ENCODE measurements at places on chromosomes 5 and 9.

DNA sequence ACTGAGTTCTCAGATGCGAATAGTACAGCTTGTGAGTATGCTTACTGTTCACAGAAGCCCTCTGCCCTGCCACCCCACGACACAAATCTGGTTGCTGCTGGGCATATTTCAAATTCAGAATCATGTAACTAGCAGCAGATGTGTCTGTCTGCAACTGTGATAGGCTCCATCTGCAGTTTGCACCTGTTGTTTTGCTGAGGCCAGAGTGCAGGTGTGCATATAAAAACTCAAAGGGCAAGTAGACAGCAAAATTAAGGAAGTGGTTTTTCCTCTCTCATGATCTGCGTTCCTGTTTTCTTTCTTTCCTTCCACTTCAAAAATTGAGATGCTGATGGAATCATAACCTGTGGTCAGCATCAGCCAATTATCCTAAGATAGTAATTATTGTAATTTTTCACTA is 1000.5 kb downstream of the PTPRD start:
- no peak for DNase-seq

DNA sequence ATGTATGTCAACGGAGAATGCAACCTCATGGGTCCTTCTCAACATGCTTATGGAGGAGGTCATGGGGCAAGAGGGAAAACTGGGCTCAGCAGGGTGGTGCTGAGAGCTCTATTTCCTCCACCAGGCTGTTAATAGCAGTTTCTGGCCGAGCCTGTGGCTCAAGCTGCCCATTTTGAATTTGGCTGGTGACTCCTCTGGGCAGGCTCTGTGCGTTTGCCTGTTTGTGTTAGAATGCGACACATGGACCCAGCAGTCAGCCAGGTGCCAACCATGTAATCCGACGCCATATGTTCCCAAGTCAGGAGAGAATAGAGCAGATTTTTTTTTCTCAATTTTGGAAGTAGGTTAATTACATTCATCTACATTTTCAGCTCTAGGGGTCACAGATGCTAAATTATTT is 387.7 kb upstream of the CLINT1 start:
- no peak for DNase-seq

DNA sequence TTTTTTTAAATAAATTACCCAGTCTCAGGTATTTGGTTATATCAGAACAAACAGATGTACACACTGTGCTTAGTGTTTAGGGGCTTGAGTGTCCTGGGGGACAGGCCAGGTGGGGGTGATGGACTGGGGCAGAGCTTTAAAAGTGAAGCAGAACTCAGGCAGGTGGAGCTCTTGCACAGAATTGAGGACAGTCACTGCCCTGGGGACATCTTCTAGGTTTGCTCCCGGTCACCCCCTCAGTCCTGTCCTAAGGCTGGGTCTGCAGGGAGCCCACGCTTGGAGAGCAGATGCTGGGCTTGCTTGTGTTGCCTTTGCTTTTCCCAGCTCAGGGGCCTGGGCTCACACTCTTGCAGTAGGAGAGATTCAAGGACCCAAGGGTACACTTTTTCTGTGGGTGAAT is 10.8 kb downstream of the GADD45G start:
- DNase-seq: no peak

- DNase-seq: no peak
Measured at GRCh38 chr5:60229691-60230185, 336.2 kb upstream of the PDE4D start.

GRCh38 chr5:2191972-2192371 is 309.2 kb upstream of the IRX4 start:
- DNase-seq: no peak

- no peak for DNase-seq
Measured at GRCh38 chr5:21919414-21920022, 933.6 kb downstream of the CDH12 start.

GRCh38 chr5:99020698-99021048 is 91.9 kb upstream of the CHD1 start:
- DNase-seq: no peak

GRCh38 chr5:142735323-142736246 is 34.6 kb upstream of the ARHGAP26 start:
- DNase-seq: no peak

- DNase-seq: no peak
Measured at GRCh38 chr9:110255034-110255462, 1.3 kb downstream of the TXN start.

- no peak for DNase-seq
Measured at GRCh38 chr5:54309276-54309675, 1.1 kb downstream of the ARL15 start.

DNA sequence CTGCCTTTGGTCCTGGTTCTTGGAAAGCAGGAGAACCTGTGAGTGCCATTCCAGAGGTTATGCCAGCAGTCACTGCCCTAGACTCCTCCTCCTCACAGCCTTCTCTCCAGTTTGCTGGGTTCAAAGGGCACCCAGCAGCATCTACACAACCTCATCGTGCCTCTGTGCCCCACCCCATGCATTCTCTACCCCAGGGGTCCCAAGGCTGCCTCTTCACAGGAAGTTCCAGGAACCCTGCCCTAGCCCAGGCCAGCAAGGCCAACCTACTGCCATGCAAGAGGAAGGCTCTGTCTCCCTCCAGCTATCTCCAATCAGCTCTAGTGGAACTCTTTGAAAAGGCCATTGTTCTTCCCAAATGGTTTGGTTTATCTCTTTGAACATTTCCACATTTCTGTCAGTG is 21.2 kb downstream of the ENC1 start:
- no peak for DNase-seq

DNA sequence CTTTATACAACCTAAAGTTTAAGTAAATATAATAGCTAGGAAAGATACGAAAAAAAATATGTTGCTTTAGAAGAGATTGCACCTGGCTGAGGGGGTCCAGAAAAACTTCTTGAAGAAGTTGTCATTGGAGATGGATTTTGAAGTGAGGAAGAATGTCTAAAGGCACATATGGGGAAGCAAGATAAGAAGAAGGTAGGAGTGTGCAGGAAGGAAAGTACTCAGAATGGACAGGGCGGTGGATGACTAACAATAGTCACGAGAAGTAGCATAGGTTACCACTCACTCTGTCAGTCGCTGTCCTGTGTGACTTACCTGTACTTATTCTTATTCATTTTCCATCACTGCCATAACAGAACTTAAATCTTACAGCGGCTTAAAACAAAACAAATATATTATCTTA is 251.6 kb downstream of the GRIA1 start:
- DNase-seq: no peak

DNA sequence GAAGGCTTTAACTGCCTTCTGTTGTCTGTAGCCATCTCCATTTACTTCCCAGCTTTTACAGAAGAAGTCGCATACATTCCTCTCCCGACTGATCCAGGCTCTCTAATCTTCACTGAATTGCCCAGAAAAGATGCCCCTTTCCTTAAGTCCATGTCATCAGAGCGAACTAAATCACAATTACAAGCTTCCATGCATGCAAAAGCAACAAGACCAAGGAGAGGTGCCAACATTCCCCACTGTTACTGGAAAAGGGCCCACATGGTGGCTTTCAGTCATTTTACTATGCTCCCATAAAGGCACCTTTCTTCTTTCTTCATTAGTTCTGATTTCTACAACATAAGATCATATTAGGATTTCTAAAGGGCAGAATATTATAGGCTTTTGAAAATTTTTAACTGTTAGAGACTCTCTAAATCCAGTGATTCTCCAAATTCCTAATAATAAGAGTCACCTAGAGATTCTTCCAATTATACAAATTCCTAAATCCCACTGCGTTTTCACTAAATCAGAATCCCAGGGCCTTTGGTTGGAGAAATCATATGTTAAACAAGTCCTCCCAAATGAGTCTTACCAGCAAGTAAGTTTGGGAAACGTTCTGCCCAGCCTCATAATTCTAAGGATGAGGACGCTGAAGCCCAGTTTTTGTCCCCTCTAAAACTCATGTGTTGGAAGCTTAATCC is 17.0 kb upstream of the ZFR start:
- DNase-seq: no peak

GRCh38 chr9:130934702-130935647 is 4.1 kb downstream of the FIBCD1 start:
- DNase-seq: no peak

- no peak for DNase-seq
Measured at GRCh38 chr5:94175912-94176311, 434.5 kb upstream of the POU5F2 start.

DNA sequence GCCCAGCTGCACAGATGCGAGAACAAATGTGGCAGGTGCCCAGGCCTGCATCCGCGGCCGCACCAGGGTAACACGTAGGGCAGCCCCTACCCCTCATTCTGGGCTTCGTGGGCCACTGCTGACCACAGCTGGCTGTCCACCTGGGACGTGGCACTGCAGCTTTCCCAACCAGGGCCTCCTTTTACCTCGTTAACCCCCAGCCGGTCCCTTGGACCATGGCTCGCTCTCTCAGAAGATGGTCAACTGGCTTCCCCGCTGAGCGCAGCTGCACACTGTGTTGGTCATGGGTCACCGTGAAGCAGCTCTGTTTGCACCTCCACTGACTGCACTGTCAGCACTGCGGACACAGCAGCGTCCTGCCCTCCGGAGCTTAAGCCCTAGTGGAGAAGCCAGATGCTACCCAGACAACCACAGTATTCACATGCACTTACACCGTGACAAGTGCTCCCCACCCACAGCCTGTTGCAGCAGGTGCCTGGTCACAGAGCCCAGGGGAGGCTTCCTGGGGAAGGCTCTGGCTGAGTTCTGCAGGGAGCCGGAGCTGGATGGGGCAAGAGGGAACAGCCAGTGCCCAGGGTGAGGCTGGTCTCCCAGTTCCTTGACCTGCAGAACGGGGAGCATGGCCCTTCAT is 10.5 kb upstream of the PLEKHG4B start:
- no peak for DNase-seq

DNA sequence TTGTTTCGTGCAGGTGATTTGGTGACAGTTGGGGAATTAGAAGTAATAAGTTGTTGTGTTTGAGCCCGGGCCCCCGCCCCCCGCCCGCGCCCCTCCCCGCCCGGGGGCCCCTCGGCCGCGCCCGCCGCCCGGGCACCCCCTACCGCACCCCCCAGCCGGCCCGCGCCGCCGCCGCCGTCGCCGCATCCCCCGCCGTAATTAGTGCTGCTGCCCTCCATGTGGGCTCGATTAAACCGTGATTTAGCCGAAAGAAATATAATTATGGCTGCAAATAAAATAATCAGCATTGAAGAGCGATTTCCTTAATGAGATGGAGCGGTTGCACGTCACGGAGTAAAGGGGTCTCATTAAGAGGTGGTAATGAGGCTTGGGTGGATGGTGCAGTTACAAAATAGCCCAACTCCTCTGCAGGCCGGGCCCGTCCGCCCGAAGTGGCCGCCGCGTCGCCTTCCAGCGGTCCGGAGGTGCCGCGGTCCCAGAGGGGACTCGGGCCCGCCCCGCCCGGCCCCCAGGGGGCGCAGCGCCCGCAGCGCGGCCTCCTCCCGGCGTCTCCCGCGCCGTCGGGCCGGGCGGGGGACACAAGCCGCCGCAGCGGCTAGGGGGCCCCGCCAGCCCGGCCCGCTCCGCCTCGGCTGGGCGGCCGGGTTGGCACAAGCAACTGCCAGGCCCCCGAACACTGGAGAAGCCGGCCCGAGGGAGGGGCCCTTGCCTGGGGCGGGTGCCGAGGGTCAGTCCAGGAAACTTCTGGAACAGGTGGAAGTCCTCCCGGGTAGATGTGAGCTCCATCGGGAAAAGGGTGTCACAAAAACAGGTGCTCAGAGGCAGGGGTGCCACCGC is 6.9 kb upstream of the OTP start:
- DNase-seq: peak; percentile 49

DNA sequence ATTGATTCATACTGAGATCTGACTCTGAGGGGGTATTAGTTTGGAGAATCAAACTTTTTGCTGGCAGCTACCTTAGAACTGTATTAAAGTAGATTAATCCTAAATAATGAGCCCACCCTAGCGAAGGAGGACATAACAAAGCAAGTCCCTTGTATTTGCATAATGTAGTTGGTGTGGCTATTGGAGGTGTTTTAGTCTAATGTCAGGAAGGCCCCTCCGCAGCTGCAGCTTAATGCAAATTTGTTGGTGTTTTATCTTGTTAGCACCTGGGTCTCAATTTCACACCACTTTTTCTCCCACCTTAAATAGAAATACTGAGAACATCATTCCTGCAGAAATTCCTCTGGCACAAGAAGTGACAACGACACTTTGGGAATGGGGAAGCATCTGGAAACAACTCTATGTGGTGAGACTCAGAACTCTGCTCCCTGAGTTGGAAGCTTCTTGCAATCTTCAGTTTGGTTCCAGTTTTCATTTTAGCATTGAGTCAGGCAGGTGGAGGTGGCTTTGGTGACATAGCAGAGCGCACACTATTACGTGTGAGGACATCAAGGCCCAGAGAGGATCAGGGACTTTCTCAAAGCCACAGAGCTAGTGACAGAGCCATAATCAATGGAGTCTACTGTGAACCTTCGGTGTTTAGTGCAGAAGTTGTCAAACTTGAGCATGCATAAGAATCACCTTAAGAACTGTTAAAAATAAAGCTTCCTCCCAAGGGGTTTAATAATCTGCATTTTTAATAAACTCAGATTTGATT is 33.9 kb downstream of the DOCK2 start:
- DNase-seq: no peak

- DNase-seq: peak; percentile 73
Measured at GRCh38 chr9:133726401-133727276, 11.5 kb downstream of the SARDH start.

DNA sequence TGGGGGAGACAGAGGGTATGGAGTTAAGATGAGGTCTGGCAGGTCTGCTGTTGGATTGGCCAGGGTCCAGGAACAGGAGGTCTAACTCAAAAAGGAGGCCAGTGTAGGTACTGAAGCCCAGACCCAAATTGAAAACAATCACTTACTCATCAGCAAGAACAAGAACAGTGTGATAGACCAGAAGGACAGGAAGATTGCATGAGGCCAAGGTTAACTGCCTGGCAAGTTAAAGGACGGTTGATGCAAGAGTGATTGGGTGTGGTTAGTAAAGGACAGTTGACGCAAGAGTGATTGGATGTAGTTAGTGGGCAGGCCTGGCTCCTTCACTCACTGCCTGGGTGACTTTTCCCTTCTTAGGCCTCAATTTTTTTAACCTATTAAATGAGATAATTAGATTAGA is 132.6 kb downstream of the PDZD2 start:
- no peak for DNase-seq

GRCh38 chr5:56565644-56566043 is 249.7 kb upstream of the MAP3K1 start:
- no peak for DNase-seq

DNA sequence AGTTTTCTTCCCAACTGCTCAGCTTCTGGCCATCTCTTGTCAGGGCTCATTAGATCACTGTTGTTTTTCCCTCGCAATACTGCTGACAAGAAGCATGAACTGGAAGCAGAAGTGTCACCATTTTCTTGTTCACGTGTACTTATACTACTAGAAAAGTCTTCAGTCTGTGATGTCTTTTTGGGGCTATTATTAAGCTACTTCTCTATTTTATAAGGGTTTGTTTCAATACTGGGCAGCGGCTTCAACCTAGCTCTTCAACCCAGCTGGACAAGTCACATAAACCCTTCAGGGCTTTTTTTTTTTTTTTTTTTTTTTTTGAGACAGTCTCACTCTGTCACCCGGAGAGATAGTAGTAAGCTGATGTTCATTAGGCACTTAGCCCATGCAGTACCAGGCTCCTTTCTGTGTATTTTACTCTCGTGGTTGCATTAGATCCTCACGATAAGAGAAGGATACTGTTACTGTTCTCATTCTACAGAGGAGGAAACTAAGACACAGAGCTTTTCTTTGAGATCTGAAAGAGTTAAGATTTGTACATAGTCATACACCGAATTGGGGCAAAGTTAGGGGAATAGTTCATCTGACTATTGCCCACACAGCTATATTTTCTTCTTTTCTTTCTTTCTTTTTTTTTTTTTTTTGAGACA is 20.5 kb downstream of the RAPGEF1 start:
- no peak for DNase-seq

Data from activated CD4-positive, alpha-beta T cell treated with anti-CD3 and anti-CD28 coated beads, Interleukin-2, amount 50 U/mL, for 48 hours (primary cell).